ENCODE measurements at places on chromosomes 6 and 20. TPM values are rescaled to one million over a fixed set of nuclear protein-coding genes. Genes with fewer than 3 reads are reported as not detected.

DNA sequence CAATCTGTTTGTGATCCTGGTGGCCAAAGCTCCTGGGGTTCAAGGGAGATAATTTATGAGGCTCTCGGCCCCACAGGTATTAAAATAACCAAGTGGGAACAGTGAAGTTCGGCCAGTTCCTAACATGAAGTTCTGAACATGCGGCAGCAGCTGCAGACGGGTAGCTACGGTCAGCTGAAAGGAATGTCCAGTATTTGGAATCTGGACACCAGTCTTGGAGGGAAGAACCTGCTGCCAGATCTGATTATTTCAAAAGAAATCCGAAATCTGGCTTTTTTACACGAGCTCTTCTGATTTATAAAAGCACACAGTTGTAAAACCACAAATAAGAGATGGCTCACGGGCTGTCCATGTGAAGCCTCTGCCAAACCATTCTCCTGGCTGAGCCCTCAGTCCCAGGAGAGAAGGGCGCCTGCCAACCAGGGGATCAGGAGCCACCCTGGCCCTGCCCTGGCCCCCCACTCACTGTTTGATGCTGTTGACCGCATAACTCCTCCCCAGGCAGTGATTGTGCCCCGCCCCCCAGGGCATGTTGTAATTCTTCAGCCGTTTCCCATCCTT, 28.2 kb upstream of the KCNB1 start:
- no peak overlapping the region for H3K4me3 ChIP-seq
- no peaks in the 10 kb centered on the region for H3K27me3 ChIP-seq
- no peaks in the 10 kb centered on the region for H3K4me1 ChIP-seq
- peak; percentile 23 for DNase-seq
- no peak overlapping the region for H3K27ac ChIP-seq

GRCh38 chr6:155847711-155848110, 392.1 kb upstream of the NOX3 start:
- no peaks in the 10 kb centered on the region for H3K36me3 ChIP-seq
- H3K4me1 ChIP-seq = no peaks in the 10 kb centered on the region
- no peak for DNase-seq
- H3K4me3 ChIP-seq = no peak overlapping the region

DNA sequence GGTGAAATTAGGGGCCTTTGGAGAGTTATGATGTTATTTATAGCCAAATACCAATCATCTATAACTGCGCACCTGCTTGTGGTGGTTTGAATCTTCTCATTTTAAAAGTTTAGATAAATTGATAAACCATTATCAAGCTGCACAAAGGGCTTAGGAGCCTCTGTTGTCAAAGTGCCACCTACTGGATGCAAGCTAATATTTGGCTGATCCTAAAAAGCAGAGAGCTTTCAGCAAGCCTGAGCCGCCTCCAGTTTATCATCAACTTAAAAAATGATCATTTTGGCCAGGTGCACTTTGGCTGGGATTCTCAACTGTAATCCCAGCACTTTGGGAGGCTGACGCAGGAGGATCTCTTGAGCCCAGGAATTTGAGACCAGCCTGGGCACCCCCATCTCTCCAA, 58.5 kb upstream of the ATXN1 start:
- H3K4me3 ChIP-seq = no peak overlapping the region
- no peak overlapping the region for H3K27ac ChIP-seq
- H3K4me1 ChIP-seq = peaks cover 18% of the 10 kb centered on the region
- no peak for DNase-seq
- H3K36me3 ChIP-seq = no peaks in the 10 kb centered on the region
- no peaks in the 10 kb centered on the region for H3K27me3 ChIP-seq

Gene ARFGEF3
- total RNA-seq = 19.0 TPM

Gene HLA-F
- 18.7 TPM for total RNA-seq

DNA sequence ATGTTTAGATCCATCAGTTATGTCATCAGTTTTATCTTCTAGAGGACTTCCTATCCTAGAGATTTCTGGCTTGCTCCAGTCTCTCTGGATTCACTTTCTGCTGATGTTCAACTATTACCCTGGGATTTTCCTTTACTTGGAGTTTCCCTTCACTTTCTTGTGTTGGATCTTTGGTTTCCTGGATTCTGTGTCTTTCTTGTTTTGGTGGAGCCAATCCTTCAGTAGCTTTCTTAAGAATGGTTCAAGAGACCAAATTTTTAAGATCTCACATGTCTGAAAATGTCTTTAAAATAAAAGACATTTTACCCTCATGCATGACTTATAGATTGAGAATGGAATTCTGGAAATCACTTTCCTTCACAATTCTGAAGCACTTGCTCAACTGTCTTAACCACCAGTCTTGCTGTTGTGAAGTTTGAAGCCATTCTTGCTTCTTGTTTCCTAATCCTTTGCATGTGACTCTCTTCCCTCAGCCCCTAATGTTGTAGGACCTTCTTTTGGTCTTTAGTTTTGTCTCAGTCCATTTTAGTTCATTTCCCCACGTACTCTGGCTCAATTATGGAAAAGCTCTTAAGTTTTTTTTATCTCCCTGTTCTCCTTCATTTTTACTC, 87.9 kb downstream of the ARID1B start:
- peaks cover 6% of the 10 kb centered on the region for H3K4me1 ChIP-seq
- DNase-seq = no peak
- no peak overlapping the region for H3K4me3 ChIP-seq
- no peak overlapping the region for H3K27ac ChIP-seq
- H3K36me3 ChIP-seq = no peaks in the 10 kb centered on the region
- H3K27me3 ChIP-seq = no peaks in the 10 kb centered on the region

DNA sequence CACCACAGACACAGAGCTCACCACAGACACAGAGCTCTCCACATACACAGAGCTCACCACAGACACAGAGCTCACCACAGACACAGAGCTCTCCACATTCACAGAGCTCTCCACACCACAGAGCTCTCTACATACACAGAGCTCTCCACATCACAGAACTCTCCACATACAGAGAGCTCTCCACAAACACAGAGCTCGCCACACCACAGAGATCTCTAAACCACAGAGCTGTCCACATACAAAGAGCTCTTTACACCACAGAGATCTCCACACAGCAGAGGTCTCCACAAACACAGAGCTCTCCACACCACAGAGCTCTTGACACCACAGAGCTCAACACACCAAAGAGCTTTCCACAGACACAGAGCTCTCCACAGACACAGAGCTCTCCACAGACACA, 55.8 kb downstream of the ERMARD start:
- no peaks in the 10 kb centered on the region for H3K27me3 ChIP-seq
- H3K4me1 ChIP-seq = no peaks in the 10 kb centered on the region
- H3K36me3 ChIP-seq = no peaks in the 10 kb centered on the region

Gene DEFB124
- not detected for total RNA-seq
